Globus pallidus (tissue), 1 donor: ENCODE measurements at places on chromosomes 3 and 15.

DNA sequence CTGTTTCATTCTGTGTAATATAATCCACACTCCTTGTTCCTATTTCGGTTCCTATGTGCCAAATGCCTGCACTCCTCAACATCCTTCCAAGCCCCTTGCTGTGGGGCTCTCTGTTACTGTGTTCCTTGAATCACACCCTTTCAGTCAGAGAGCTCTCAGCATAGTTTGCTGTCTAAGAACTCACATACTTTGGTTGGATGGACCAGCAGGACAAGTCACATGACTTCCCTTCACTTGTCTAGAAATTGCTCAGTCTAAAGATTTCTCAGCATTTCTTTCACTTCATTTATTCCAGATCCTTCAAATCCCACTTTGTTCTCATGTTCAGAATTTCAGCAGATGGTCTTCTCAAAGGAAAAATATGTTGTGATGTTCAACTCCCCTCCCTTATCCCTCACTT lies 203.5 kb upstream of the PFN2 start:
- DNase-seq: no peak

DNA sequence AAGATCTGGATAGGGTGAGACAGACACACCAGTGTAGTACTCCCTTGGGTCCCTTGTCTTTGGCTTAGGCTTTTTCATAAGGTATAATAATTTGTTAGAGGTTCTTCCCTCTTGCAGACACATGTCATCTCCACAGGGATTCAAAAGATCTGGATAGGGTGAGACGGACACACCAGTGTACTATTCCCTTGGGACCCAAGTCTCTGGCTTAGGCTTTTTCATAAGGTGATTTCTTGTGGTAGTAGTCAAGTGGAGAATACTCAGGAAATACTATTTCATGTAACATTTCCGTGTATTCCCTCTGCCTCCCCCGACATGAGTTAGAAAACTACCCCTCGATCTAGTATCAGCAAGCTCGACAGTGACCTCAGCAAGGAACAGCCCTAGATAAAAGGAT lies 954 bp upstream of the MAPKBP1 start:
- DNase-seq: no peak

GRCh38 chr15:38555686-38556334 lies 8.8 kb downstream of the RASGRP1 start:
- no peak for DNase-seq

DNA sequence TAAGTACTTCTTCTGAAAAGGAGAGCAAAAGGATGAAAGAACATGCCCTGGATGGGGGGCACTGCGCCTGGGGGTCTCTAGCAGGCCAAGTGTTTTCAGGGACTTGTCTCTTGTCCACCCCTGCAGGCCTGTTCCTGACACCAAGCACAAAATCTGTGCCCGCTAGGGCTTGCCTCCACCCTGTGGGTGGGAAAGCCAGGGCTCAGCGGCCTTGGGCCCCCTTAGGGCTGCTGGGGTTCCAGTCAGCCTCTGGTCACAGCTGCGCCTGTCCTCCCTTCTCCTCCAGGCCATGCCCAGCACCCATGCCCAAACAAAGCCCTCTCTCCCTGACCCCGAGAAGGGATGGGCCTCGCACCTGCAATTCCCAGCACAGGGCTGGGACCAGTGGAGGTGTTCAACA lies 71.1 kb upstream of the TRPM1 start:
- DNase-seq: no peak

- no peak for DNase-seq
Measured at GRCh38 chr3:31420311-31420710, 112.4 kb upstream of the STT3B start.

DNA sequence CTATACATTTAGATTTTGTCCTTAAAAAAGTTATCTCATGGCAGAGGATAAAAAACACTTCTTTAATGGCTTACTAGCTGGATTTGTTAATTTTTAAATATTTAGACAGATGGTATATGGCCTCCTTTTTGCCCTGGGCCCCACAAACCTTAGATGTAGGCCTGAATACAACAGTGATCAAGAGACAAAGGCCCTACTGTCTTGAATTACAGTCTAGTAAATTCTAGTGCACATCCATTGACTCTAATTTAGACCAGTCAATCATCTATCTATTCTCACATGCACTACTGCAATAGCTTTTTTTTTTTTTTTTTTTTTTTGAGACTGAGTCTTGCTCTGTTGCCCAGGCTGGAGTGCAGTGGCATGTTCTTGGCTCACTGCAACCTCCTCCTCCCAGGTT lies 452.8 kb downstream of the FHIT start:
- no peak for DNase-seq

DNA sequence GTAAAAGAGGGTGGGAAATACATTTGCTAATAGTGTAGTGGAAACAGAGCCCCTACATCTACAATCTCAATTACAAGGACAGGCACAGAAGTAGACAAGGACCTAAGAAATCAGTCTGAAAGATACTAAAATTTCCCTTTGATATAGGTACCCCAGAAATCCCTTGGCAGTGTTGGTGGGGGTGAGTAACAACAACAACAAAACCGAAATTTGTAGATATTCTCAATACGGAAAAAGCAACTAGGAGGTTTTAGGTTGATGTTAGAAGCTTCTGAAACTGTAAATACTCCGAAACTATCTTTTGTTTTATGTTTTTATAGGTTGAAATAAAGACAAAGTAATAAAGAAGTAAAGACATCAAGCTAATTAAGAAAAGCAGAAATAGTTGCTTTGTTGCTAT lies 323.1 kb upstream of the CBLB start:
- no peak for DNase-seq
